ENCODE measurements at places on chromosomes 5 and 9.

GRCh38 chr9:84917366-84918070 lies 248.0 kb downstream of the NTRK2 start:
- no peak for DNase-seq

GRCh38 chr5:77400645-77401044 lies 91.5 kb downstream of the WDR41 start:
- no peak for DNase-seq

- DNase-seq, result no peak
Measured at GRCh38 chr5:173234129-173234790, 746 bp downstream of the NKX2-5 start.

- peak; percentile 94 for DNase-seq
Measured at GRCh38 chr5:83474161-83474796, 2.7 kb downstream of the VCAN start.

DNA sequence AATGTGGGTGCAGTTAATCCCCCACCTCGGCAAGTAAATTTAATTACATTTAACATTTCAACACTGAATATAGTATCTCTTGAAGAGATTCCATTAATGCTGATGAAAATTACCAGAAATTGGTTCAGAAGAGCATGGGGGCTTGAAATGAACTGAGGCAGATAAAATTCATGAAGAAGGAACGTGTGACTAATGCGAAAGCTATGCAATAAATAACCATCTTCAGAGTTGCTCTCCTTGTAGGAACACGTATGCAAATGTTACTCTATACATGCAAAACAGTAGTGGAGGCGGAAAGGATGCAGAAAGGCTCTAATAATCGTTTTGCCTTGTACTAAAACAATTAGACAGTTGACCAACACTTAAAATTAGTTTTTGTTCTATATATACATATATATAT lies 320.2 kb downstream of the CTNND2 start:
- DNase-seq, result no peak

- DNase-seq, result no peak
Measured at GRCh38 chr9:86405926-86406325, 51.7 kb upstream of the TUT7 start.

DNA sequence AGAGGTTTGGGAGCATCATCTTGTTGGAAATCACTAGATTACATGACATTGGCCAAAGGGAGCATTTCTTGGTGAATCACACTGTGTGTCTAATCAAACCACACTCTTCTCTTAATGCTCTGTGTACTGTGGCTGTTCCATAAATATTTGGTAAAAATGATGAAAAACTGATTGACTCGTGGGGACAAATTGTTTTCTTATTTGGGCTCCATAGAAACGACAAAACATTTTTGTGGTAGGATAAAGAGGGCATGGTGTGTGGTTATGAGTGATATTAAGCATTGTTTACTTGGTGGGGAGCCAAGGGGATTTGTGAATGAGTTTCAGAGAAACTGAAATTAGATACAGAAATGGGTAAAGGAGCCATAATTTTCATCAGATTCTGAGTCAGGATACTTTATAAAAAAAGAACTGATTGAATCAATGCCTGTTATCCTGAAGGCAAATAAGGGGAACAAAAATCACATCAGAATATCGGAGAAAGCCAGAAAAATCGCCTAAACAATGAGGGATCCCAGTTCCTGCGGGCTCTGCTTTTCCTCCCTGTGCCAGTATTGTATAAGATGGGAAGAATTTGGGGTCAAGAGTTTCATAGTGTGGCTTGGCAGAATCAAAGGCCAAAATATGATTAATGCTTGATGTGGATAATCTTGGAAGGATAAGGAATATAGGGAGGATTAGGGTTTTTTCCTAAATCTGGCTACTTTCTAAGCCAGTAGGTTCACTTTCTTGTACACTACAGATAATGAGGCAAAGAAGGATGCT lies 33.3 kb downstream of the FBXL7 start:
- DNase-seq, result no peak

GRCh38 chr9:84860249-84861115 lies 191.0 kb downstream of the NTRK2 start:
- DNase-seq, result no peak

DNA sequence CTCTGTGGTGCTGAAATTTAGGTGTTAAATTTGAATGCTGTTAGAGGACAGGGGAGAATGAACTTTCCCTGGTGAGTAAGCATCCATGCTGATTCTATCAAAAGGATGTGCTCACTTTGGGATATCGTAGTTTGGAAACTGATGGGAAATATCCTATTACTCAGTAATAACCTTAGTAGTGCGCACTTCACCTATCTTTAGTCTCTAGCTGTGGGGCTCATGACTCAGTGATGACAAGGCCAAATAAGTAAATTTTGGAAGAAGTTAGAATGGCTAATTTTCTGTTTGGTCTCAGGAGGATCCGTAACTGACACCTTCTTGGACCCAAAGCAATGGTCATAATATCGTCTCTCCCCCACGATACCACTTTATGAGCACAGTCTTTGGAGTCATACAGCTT lies 448.4 kb downstream of the PSAT1 start:
- DNase-seq, result no peak

- DNase-seq, result peak; percentile 88
Measured at GRCh38 chr5:16160706-16161105, 18.9 kb downstream of the MARCHF11 start.

GRCh38 chr5:3393920-3394597 lies 201.6 kb upstream of the IRX1 start:
- peak; percentile 33 for DNase-seq

DNA sequence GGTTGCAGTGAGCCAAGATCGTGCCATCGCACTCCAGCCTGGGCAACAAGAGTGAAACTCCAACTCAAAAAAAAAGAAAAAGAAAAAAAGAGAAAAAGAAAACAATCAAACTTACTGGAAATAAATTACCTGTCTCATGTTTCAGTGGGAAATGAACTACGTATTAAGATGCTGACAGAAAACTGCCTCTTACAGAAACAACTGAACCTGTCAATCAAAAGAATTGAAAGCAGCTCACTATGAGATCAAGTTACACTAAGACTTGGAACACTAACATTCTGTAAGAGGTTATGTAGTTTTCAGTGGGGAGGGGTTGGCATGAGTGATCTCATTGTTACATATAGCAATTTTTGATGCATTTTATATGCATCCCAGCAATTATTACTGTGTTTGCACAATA lies 64.4 kb upstream of the SPATA31E1 start:
- no peak for DNase-seq

DNA sequence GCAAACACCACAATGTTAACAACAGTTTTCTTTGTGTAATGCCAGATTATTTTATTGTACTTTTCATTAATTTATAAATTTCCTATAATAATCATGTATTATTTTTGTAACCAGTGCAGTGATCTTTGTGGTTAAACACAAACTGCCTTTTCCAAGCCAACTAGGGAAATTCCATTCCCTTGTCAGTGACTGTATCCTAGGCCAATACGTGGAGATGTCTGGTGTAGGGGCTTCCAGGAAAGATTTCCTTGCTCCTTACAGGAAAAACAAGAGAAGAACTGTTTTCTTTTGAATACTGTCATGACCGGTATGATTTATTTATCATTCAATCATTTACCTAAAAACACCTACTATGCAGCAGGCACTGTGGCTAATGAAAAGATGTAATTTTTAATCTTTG lies 31.4 kb downstream of the FANCC start:
- no peak for DNase-seq

Data from SHP77 (cell line).